ENCODE measurements at places on chromosomes 13 and 19.

DNA sequence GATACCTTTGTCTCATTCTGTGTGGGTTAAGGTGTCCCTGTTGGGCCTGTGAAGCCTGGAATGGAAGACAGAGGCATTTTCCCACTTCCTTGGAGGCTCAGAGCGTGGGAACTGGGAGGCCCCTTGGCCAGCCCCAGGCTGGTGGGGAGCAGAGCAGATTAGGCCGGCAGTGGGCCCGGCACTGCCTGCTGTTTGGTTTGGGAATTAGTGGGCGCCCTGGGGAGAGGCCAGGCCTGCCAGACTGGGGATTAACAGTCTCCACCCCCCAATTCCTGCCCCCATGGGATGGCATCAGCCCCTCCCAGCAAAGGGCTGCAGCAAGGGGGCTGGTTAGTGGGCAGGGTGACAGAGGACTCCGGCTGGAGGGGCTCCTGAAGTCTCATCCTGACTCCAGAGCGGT lies 3.1 kb upstream of the BEST2 start:
- DNase-seq, result no peak

DNA sequence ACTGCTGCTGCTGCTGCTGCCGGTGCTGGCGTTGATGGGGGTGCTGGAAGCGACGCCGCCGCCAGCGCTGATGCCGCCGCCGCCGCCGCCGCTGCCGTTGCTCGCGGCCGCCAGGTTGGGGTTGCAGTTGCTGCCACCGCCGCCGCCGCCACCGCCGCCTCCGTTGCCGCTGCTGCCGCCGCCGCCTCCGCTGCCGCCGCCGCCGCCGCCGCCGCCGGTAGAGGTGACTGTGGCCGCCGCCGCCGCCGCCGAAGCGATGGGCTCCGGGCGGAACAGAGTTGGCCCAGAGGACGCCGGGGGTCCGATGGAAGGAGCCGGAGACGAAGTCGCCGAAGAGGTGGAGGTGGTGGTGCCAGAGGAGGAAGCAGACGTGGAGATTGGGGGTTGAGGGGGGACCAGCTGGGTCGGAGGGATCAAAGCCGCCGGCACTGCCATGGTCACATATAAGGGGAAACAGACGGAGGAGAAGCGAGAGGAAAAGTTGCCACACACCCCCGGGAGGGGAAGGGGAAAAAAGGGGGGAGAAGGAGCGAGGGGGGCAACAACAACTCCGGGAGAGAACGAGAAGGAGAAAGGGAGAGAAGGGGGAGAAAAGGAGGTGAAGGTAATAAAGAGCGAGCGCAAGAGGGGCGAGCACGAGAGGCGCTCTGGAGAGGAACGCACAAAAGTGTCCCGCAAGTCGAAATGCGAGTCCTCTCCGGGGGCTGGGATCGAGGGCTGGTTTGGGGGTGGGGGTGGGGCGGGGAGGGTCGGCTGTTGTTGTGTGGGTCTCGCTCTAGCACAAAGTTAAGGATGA lies 471 bp downstream of the DACH1 start:
- DNase-seq, result no peak

DNA sequence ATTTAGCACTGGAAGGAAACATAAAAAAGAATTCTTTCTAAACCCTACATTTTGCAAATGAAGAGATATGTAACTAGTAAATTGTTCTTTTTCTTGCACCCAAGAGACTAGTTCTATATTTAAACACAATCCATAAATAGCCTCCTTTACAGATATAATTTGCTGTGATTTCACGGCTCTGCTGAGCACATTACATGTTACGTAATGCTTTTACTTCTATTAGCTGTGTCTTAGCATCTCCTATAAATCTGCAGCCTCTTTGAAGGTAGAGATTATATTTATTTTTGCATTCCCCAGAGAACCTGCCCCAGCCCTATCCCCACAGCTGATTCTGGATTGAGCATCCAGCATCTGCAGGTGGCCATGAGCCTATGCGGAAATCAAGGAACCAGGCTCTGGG lies 32.2 kb downstream of the LACC1 start:
- no peak for DNase-seq

- DNase-seq, result no peak
Observed at GRCh38 chr19:58553799-58554493, 959 bp downstream of the CHMP2A start.

Measured in BJ (cell line).